Hippocampal formation (tissue), 2 donors: ENCODE measurements at places on chromosomes 6 and 20.

GRCh38 chr6:54086439-54086838, 24.8 kb upstream of the MLIP start:
- no peak for DNase-seq

GRCh38 chr20:38673725-38674091, 50.6 kb upstream of the SLC32A1 start:
- DNase-seq: no peak

GRCh38 chr6:18656506-18656905, 269.4 kb downstream of the RNF144B start:
- no peak for DNase-seq

- no peak for DNase-seq
These were observed 28.8 kb downstream of the MAP7 start for GRCh38 chr6:136521427-136521826.

- DNase-seq: no peak
These were observed 93.6 kb upstream of the TAB2 start for GRCh38 chr6:149223904-149224351.

DNA sequence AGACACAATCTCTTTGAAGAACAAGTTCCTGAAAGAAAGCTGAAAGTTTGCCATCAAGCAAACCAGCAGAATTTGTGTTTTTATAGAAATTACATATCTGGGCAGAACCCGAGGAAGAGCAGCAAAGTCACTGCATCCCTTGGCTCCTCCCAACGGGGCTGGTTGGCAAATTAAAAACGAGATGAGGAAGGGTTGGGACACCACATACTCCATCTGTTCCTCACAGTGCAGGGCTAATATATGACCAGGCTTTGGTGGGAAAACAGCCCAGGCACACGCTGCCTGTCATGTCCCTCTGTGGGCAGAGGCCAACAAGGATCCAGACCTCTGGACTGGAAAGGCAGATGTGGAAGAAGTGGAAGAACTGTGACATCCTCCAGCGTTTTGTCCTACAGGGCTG, 607.3 kb downstream of the CDH26 start:
- no peak for DNase-seq
